ENCODE measurements at places on chromosomes 2 and 18. TPM values are rescaled to one million over a fixed set of nuclear protein-coding genes. Genes with fewer than 3 reads are reported as not detected.

IL36A gene
- not detected for total RNA-seq

DNA sequence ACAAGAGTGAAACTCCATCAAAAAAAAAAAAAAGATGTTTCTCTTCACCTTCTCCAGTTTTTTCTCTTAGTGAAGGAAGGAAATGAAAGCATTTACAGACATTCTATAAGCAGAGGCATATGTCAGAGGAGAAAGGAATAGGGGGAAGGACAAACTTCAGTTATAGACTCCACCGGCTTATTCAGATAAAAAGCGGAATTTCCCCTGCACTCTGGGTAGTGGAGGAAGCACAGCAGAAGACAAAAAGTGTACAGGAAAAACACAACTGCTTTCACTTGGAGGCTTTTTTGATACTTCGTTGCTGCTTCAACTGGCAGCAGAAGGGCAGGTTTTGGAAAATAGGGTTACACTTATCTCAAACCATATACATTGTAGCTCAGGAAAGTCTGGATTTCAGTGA is 3.2 kb upstream of the MGAT4A start:
- no peak for DNase-seq

DNA sequence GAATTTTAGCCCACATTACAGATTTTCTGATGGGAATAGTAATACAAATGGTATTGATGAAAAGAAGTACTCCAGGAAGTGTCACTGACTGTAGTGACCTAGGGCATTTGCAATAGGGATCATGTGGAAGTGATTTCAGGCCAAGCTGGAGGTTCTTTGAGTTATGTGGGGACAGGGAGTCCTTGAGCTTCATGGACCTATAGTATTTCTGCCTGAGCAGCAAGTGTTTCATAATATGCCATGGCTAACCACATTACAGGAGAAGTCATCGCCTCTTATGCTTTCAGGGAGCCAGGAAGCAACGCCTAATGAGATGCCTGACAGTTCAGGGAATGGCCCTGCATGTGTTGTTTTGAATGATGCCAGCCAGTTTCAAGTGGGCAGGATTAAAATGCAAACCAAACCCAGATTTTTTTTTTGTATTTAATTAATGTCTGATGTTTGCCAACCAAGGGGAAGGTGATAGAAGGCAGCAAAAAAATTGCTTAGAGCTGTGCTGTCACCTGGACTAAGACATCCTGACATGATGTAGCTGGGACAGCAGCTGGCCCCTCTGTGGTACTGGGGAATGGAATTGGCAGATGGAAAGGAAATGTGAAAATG is 109.5 kb downstream of the RAPGEF4 start:
- no peak for DNase-seq

DNA sequence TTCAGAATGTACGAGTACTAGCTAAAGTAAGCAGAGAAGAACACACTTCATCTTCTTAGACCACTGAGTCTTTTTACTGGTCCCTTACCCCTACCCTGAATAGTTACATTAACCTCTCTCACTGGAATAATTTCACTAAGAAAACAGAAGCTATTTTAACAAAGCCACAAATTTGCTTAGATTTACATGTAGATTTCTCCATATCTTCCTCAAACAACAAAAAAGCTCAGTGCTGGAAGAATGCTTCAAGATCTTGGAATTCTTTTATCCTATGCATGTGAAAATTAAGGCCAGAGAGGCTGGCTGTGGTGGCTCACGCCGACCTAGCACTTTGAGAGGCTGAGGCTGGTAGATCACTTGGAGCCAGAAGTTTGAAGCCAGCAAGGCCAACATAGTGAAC is 35.2 kb downstream of the MOGAT1 start:
- DNase-seq = no peak
